Activated CD4-positive, alpha-beta T cell treated with anti-CD3 and anti-CD28 coated beads, Interleukin-2, amount 10 ng/mL, durations not matched to agents 24 days and 14 days (primary cell): ENCODE measurements at places on chromosomes 7 and 10.

DNA sequence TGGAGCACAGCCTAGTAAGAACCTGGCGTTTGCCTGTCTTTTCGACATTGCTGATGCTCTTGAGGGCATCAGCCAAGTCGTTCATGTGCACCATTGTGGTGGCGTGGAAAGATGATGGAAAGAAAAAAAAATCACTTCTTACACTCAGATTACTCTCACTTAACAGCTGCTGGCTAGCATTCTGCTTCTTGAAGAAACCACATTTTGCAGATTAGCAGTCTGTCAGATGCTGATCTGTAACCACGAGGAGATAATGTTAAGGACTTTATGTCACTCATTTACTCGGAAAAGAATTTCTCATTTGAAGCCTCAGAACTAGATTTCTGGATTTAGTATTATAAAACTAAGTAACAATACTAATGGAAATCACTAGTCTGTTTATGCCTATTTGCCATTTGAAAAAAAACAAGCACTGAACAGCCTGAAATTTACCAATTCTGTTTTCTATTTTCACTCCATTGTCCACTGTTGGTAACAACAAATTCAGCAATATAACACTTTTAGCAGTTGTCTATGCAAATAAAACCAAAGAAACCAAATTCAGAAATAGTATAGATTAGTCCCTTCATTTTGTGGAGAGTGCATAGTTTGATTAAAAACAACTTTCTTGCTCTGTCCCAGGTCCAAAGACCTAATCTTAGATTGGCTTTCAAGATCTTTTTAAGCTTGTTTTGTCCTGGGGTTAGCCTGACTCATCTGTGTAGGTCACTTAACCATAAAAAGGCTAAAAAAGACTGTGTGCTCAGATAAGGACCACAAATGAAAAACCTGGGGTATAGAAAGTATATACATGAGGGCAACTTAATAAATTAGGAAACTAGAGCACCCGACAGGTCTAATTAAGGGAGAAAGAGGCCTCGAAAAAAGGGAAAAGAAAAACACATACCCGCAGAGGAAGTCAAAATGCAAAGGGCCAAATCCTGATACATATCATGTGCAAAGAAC, 67.5 kb downstream of the NT5C2 start:
- DNase-seq: no peak

DNA sequence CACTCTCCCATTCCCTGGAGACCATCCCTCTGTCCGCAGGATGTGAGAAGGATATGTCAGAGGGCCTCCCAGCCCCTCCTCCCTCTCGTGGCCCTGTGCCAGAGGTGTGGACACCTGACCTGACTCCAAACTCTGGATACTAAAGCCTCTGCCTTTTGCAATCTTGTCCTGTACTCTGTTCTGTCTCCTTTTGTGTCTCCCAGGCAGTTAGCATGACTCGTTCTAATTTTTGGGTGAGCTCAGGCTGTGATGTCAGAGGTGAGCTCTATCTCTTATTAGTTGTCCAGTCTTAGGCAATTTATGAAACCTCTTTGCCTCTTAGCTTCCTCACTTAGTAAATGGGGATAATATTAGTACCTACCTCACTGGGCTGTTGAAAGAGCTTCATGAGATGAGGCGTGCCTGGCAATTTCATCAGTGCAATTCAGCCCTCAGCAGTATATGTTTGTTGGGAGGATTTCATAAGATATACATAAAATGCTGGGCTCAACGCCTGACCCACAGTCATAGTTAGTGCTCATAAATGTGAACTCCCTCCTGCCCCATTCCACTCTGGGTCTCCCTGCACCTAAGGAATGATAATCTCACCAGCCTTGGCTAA, 10.9 kb downstream of the MARVELD1 start:
- DNase-seq: no peak

- DNase-seq: no peak
Measured at GRCh38 chr10:11810313-11810766, 12.8 kb upstream of the PROSER2 start.

- DNase-seq: no peak
Measured at GRCh38 chr10:129524936-129525335, 57.9 kb downstream of the MGMT start.

DNA sequence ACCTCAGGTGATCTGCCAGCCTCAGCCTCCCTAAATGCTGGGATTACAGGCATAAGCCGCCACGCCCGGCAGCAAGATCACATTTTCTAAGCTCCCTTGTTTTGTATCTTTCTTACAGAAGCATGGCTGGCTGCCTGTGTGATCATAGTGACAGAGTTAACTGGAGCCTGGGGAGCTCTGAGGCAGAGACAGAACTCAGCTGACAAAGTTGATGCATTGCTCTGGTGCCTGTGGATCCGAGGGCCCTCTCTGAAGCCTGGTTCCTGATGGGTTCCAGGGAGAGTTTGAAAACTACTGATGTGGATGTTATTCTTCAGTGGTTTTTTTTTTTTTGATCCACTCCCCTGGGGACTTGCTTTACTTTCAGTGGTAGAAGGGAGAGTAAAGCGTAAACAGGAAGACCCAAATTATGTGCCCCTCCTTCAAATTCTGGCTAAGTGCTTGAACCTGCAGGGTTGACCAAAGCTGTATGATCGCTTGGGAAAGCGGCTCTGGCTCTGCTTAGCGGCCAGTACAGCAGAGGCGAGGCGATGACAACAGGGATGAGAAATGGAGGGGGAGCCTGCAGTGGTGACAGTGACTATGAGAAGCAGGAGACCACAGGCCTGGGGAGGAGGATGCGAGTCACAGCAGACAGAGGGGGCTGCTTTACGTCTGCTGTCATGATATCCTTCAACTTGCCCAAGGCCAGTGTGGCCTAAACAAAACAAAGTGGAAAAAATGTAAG, 6.8 kb upstream of the EFCAB10 start:
- DNase-seq: no peak

DNA sequence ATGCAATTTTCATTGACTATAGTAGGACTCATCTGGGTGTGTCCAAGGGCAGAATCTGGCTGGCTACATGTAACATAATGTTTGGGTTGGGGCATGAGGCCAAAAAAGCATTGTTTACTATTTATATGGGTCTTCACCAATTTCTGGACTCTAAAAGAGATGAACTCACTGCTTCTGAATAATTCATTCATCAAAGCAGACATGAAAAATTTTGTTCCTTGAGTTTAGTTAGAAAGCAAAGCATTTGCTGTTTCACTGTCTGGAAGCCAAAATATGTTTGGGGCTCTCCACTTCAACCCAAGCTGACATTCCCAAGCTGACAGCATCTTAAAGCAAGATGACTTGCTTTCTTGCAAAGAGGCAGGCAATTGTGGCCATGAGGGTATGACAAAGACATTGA, 670.6 kb downstream of the SUGCT start:
- no peak for DNase-seq

GRCh38 chr7:27314111-27314510, 71.5 kb downstream of the EVX1 start:
- DNase-seq: no peak

- no peak for DNase-seq
Measured at GRCh38 chr7:17040716-17041115, 158.9 kb upstream of the AGR3 start.

DNA sequence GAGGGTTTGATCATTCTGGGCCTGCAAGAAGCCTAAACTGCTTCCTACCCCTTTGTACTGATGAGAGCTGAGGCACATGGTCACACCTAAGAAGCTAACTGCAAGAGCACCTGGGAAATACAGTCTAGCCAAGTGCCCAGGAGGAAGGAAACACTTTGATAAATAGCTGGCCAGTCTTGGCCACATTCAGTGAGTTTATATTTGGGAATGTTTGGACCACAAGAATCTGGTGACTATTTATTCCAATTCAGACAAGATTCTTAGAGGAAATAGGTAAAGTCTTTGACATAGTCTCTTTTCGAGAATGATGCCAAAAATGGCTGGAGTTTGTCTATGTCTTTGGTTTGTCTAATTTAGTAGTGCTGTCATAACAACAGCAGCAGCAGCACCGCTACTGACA, 213.6 kb downstream of the KIF20B start:
- no peak for DNase-seq

DNA sequence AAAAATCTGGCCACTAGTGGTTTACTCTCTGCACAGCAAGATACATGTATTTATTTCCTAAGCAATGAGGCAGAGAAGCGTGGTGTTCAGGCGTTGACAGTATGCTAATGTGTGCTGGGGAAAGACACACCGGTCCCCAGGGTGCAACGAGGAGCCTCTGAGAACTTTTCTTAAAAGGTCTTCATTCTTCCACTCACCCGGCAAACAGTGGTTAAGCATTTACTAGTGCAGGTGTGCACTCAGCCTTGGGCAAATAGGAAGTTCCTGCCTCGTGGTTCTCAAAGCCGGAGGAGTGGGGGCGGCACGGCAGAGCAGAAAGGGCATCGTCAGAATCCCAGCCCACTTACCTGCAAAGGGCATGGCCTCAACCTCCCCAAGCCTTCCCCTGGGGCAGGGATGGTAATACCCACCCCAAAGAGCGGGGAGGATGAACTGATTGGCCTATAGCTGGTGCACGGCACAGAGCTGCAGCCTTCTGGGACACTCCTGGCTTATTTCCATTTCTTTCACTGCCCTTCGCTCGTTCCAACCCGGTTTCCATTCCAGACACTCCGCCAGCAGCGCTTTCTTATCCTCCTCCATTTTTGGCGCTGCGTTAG, 184.3 kb upstream of the CTBP2 start:
- no peak for DNase-seq

- no peak for DNase-seq
Measured at GRCh38 chr10:42883993-42884983, 101.7 kb downstream of the BMS1 start.

GRCh38 chr7:139774376-139774775, 3.4 kb downstream of the HIPK2 start:
- DNase-seq: no peak

GRCh38 chr10:132813560-132814468, 27.9 kb upstream of the NKX6-2 start:
- no peak for DNase-seq

- DNase-seq: peak; percentile 64
Measured at GRCh38 chr7:55887821-55888247, 578 bp downstream of the ZNF713 start.

- no peak for DNase-seq
Measured at GRCh38 chr7:142602183-142602582, 147.1 kb upstream of the PRSS1 start.

DNA sequence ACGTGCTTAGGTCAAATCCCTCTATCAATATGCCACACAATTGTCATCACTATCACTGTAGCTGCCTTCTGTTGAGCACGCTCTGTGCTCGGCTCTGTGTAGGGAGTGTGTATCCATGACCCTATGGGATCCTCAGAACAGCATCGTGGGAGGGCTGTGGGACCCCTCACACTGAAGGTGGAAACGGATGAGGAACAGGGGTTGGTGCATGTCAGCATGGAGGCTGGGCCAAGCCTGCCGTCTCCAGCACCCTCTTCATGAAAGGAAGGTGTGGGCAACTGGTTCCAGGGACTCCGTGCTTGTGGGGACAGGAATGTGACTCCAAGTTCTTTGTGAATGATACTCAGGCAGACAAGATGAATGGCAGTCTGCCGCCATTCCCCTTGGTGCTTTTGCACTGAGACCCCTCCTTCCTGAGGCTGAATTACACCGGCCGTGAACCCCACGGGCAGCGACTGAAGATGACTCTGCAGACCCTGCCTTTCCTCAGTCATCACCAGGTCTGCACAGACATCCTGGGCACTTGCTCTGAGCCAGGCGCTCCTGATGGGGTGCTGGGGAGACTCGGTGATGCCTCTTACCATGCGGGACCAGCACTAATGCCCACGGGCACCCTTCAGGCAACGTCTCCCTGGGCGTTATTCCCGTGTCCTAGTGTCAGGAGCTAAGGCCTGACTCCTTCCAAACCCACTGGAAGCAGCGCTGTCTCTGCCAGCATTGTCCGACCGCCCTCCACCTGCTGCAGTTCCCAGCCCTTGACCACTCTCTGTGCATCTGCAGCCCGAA, 495.2 kb downstream of the TCERG1L start:
- no peak for DNase-seq

- DNase-seq: no peak
Measured at GRCh38 chr7:30019960-30020359, 6.5 kb downstream of the FKBP14 start.

GRCh38 chr7:294440-295154, 4.6 kb downstream of the FOXL3 start:
- no peak for DNase-seq

GRCh38 chr7:50268990-50269389, 35.5 kb upstream of the IKZF1 start:
- DNase-seq: peak; percentile 55

DNA sequence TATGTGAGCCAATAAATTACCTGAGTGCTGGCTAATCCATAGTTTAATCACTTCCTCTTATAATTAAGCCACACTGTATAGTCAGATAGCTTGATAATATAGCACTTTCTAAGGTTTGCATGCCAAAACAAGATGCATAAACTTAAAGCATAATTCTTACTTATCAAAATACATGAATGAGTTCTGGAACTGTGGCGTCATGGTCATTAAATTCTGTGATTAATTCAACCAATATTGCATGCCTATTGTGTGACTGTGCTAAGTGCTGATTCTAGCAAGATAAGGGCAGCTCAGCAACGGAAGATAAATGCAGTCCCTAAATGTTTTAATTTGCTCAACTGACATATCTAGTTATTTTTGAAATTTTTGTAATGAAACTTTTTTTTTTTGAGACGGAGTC, 29.7 kb downstream of the HOXA1 start:
- DNase-seq: no peak

- peak; percentile 84 for DNase-seq
Measured at GRCh38 chr7:92633211-92633906, 43.2 kb upstream of the FAM133B start.

GRCh38 chr7:84474436-84474835, 279.8 kb upstream of the SEMA3A start:
- no peak for DNase-seq

DNA sequence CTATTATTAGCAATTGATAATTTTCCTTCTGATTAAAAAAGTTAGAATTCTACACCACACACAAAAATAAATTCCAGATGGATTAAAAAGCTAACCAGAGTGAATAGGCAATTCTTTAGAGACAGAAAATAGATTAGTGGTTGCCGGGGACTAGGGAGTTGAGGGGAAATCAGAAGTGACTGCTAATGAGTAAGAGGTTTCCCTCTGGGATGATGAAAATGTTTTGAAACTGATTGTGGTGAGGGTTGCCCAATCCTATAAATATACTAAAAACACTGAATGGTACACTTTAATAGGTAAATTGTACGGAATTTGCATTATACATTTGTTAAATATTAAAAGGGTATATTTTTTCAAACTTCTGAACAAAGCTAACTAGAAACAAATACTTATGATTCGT, 214.9 kb downstream of the GPAM start:
- no peak for DNase-seq

- no peak for DNase-seq
Measured at GRCh38 chr7:37142958-37143357, 305.7 kb downstream of the ELMO1 start.

- no peak for DNase-seq
Measured at GRCh38 chr10:108911814-108912541, 1011.3 kb downstream of the XPNPEP1 start.

GRCh38 chr7:29126804-29127203, 19.5 kb downstream of the CPVL start:
- DNase-seq: no peak

GRCh38 chr10:72080042-72080975, 8.0 kb downstream of the SPOCK2 start:
- DNase-seq: no peak
